ENCODE measurements at places on chromosomes 5 and 9.

DNA sequence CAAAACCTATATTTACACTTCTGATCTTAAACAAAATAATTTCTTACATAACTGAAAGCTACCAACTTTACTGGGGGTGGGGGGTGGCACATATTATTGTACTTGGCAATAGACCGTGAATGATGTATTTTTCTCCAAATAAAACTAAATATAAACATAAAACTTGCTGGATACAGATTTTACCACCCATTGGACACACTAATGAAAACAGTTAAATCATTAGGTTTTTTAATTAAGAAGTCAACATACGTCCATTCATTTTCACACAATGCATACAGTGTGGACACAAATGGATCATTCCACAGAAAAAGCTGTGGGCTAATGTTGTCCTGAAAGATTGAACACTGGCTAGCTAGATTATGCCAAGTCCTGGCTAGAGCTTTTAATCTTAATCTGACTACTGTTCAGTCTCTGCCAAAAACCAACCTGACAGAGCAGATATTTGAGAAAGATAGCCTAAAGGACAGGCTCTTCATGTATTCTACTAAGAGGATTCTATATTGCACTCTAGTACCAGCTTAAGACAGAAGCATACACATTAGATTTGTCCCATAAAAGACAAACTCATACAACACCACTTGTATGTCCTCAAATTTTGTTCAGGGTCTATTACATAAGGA is 118.1 kb downstream of the SIL1 start:
- no peak for DNase-seq

- no peak for DNase-seq
Observed at GRCh38 chr9:13436591-13436990, 157.1 kb upstream of the MPDZ start.

- DNase-seq, result no peak
Observed at GRCh38 chr5:172583931-172584511, 57.0 kb upstream of the NEURL1B start.

- DNase-seq, result no peak
Observed at GRCh38 chr9:21465859-21466518, 16.1 kb downstream of the IFNE start.

DNA sequence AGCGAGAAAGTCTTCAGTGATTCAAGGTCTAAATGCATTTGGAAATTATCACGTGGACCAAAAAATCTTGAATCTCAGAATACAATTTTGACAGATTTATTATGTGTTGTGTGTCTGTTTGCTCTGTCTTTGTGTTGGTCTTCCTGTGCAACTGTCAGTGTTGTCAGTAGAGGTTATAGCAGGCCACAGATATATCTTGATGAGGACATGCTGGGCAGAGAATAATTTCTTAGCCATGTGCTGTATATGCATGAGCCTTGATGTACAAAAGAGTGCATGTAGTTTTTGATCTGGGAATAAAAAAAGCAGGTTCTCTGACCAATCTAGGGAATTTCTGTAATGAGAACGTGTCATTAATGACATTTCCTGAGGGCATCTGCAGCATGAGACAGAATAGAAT is 57.6 kb downstream of the ZSWIM6 start:
- DNase-seq, result no peak

DNA sequence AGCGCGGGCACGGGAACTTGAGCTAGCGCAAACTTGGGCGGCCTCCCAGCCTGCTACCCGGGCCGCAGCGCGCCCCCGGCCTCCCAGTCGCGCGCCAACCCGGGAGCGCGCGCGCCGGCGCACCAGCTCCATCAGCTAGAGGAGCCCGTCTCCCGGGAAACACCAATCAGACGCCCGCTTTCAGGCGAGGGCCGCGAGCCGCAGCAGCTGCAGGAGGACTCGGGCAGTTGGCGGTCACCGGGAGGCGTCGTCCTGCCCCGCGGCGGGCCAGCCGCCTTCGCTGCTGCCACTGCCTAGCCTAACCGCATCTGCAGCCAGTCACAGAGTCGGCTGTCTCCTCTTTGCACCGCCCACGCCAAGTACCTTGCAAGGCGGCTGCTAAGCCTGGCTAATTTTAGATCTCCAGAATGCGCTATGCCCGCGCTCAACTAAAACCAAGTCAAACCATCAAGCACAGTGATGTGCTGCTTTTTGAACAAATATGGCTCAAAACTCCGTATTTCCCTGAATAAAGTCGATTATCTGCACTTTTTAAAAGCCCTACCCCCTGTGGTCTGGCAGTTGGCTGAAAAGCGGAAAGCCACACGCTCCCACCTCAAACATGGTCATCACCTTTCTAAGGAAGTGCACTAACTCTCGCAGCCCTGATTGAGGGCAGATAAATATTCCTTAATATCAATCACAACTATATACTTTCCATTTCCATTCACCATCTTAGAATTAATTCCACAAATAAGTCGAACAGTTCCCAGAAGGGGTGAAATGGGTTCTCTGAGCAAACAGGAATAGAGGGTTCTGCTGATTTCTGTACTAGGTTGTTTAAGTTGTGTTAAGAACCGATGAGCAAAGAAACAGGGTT is 221.8 kb downstream of the MEF2C start:
- no peak for DNase-seq

DNA sequence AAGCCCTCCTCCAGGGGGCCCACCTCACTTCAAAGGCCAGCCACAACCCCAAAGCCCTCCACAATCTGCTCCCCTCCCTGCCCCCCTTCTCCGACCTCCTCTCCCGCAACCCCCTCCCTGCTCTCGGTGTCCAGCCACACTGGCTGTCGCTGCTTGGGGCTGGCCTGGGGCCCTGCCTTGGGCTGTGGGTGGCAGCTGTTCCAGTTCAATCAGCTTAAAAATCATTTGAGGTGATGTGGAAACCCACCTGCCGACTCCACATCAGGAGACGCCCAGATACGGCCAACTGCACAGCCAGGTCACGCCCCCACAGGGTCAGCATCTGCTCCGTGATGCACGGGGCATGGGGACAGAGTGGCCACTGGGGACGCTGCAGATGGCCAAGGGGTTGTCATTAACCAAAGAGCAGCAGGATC is 107.0 kb upstream of the MVB12B start:
- no peak for DNase-seq

Measured in effector memory CD4-positive, alpha-beta T cell (primary cell).